Globus pallidus (tissue), 1 donor: ENCODE measurements at places on chromosomes 11 and 22.

GRCh38 chr11:57729479-57729878, 11.8 kb upstream of the SELENOH start:
- no peak for DNase-seq

DNA sequence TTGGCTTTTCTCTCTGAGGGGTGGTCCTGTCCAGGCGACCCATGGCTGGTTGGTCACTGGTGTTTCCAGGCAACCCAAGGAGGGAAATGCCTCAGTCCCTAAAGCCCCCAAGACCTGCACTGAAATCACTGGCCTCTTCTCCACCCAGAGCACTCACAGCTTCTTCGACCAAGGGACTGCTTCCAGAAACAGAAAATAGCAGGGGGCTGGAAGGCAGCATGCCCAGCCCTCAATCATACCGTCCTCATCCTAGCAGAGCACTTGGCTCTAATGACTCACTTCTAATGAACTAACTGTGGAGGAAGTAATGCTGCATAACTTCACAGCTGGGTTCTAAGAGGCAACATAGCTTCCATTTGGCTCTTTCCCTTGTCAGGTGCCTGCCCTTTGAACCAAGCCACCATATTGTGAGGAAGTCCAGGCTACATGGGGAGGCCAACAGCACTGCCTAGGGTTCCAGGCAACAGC, 27.6 kb downstream of the DKK3 start:
- DNase-seq: no peak

GRCh38 chr11:267491-267994, 10.7 kb upstream of the NLRP6 start:
- no peak for DNase-seq

DNA sequence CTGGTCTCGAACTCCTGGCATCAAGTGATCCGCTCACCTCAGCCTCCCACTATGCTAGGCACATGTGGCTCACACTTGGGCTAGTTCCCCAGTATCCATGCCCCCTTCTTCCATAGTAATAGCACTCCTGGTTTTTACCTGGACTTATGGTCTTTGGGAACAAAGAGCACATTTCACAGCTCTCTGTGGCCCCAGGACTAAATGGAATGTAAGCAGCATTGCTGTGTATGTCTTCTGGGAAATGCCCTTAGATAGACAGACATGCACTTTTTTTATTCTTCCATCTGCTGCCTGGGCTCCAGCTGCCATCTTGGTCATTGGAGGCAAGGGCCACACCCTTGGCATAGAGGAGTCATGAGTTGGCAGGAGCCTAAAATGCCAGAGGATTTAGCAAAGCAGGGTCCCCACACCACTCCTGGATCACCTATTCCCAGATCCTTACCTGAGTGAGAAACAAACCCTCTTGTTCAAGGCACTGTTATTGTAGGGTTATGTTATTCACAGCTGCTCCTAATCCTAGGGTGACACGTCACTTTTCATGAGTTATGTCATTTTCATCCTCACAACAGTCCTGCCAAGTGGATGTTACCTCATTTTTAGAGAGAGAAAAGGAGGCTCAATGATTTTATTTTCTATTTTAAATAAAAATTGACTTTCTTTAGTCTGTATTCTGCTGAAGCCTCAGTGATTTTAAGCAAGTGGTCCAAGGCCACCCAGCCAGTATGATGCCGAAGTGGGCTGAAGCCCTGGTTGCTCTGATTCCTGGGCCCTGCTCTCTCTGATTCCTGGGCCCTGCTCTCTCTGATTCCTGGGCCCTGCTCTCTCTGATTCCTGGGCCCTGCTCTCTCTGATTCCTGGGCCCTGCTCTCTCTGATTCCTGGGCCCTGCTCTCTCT, 15.7 kb upstream of the GDPD5 start:
- DNase-seq: no peak

DNA sequence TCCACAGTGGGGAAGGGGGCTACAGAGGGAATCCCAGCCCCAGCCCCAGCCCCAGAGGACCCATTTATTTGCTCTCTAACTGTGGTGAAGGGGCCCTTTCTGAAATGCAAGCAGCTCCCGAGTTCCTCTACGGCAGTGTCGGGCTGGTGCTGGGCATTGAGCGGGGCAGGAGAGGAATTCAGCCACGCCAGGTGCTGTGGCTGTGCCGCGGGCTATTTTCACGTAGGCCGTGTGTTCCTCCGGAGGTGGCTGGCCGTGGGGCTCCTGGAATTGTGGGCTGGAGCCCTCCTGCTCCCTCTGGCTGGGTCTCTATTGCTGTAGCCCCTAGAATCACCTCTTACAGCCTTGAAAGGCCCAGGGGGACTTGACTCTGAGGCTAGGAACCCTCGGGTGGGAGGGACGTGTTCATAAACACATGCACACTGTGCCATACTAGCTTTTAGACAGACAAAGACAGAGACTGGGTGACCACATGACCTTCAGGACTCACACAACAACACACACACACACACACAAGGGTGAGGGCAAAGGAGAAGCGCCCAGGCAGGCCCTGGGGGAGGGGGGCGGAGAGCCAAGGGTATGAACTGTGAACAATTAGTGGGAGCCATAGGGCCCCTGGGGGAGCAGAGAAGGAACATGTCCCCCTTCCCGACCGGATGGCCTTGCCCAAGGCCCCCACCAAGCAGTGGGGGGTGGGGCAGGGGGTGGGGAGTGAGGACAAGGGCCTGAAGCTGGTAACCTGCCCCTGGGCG, 48.4 kb upstream of the SYT7 start:
- no peak for DNase-seq
